Epithelial cell of esophagus (primary cell): ENCODE measurements at places on chromosomes 1 and 21.

- DNase-seq = peak; percentile 0
Measured at GRCh38 chr21:10272216-10272615, 249.2 kb upstream of the TPTE start.

DNA sequence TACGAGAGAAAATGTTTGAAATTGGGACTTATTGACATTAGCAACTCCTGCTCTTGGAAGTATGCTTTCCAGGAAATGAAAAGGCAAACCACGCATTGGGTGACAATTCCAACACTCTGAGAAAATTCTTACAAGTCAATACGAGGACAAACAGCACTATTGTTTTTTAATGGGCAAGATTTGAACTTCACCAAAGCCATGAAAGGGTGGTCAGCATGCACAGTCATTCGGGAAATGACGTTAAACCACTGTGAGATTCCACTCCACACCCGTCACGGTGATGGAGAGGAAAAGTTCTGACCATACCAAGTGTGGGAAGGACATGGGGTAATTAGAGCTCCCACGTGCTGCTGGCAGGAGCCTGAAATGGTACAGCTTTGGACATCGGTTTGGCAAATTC is 12.2 kb upstream of the PRXL2B start:
- DNase-seq = no peak

DNA sequence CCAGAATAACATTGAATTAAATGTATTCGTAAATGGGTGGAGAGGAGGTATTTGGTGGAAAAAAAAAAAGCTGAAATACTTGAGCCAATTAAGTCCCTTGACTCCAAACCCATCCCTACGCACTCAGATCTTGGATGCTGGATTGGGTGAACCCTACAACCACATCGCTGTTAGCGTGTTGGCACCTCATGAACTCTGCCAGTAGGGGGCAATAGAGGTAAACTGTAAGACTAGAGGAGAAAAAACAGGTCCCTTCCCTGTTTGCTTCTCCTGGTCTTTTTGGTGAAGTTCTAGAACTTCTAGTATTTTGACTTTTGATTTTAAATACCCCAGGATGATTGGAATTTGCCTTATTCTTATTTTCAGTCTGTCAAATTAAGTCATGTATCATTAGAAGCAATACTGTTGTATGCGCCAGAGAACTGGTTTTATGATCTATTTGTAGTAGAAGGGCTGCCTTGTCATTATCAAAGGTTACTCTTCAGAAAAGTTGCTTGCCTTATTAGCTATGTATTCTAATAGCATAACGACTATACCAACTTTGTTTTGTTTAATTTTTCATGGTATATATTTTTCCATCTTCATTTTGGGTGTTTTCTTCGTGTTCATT is 1.9 kb upstream of the OR13G1 start:
- peak; percentile 53 for DNase-seq

DNA sequence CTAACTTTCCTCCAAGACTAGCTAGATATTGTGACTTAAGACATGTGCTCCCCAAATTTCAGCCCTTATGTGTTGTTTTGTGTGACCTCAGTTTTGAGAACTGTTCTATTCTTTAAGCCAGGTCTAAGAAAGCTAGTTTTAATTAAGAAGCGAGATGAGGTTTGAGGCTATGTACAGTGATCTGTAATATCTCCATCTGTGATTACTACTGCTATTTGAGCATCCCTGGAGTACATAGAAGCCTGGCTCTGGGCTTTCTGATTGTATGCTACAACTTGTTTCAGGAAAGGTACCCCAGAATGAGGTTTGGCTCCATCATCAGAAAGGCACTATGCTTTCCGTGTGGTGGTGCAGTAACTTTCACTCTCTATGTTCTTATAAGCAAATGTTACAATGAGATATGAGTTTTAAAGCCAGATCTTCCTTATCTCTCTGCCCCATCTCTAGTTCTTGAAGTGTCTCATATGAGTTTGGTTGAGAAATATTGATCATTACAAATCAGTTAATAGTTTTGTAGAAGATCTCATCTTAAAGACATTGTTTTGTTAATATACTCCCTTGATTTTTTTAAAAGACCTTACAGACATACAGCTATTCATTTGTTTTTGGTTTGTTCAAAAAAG is 605 bp downstream of the RGS4 start:
- DNase-seq = no peak

DNA sequence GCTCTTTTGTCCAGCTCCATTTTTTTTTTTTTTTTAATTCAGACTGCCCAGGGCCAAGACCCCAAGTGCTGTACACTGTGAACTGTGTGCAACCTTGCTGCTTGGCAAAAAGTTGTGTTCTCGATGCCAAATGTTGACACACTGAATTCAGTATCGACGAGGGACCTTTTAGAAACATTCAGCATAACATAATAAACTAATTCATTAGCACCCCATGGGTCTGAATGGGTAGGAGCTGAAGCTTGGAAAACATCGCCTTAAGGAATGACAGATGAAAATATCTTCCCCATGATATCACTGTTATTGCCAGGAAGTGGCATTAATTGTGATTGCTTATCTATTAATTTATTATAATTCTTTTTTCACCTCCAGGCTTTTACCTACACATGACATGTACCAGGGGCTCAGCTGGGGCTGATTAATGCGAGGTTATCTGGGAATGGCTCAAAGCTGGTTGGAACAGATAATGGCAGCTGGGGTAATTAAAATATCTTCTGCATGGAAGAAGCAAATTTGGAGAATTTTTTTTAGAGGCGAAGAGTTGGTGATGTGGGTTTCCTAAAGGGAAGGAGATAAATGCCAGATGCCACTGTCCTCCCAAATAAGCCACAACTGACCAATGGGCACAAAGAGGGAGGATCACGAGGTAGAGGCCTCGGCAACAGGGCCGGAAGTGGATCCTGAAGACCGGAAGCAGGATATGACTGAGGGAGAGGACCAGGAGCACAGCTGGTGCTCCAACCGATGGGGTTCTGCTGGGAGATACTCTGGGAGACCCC is 169.3 kb downstream of the GRIK3 start:
- no peak for DNase-seq

- no peak for DNase-seq
Measured at GRCh38 chr1:246291127-246291526, 216.0 kb downstream of the SMYD3 start.

- no peak for DNase-seq
Measured at GRCh38 chr21:23475281-23476219, 2131.7 kb downstream of the MRPL39 start.

DNA sequence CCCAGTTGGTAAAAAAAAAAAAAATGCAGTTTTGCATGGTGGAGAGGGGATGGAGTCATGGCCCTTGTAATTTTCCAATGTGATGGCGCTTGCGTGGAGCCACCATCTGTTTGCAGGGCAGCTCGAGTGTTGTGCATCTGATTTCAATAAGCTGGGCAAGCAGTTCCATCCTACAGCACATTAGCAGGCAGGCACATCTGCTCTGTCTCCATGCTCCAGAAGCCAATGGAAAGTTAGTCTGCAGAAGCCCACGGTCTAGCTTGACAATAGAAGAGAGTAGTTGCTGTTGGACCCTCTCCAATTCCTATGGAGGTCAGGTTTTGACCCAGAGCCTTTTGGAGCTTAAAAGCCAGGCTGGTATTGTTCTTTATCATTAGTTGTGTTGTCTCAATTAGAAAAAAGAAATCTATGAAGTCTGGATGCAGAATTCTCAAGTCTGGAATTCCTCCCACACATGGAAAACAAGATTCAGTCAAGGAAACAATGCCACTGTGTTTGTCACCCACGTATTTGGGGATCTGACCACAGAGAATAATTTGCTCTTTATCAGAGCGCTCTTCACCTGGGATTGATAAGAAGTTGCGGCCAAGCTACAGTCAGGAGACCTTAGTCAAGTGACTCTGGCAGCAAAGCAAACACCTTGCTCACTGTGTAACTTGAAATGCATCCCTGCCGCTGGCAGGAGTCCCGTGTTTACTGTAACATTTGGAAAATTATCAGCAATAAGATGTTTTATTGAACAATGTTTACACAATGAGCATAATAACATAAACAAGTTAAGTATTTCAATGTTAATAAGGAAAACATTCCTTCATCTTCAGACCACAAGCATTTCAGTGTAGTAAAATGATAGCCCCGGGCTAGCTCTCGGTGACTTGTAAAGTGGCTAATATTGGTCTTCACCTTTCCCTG is 20.7 kb downstream of the NGF start:
- no peak for DNase-seq

DNA sequence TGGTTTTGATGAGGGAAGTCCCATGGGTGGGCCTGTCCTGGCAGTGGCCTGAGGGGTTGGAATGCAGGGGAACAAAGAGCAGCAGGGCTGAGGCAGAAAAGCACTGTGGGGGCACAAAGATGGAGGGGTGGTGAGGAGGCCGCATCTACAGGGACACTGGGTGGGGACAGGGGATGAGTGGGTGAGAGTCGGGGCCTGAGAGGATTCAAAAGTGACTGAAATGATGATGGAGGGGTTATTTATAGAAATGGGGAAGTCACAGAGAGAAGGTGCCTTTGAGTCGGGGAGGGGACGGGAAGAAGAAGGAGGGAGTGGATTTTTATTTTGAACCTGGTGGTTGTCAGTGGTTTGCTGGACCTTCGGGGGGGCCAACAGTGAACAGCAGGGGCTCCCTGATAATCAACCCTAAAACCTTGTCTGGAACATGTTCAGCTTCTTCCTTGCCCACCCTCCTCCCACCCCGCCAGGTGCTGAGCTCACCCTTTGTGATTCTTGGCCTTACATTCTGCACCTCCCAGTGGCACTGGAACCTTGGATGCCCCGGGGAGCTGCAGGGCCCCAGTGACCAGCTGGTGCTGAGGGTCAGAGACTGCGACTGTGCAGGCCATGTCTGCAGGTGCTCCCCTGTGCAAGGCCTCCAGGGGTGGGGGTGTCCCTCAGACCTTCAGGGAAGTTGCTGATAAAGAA is 42.9 kb downstream of the IER5 start:
- no peak for DNase-seq

DNA sequence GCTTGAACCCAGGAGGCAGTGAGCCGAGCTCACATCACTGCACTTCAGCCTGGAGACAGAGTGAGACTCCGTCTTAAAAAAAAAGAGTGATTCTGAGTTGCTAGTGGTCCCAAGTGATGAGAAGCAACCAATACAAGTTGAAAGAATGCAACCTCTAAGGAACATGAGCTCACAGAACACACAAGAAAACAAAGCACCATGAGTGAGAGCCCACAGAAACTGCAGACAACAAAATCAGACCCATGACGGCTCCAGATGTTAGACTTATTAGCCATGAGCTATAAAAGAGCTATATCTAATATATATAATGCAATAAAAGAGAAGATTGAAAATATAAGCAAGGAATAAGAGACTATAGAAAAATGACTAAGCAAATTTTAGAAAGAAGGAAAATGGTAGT is 50.0 kb downstream of the MATN1 start:
- no peak for DNase-seq

GRCh38 chr1:245217853-245218608 is 63.2 kb downstream of the KIF26B start:
- no peak for DNase-seq

GRCh38 chr21:26888931-26889330 is 43.7 kb upstream of the ADAMTS1 start:
- DNase-seq = no peak

GRCh38 chr1:151882466-151882865 is 26.8 kb downstream of the THEM4 start:
- no peak for DNase-seq

DNA sequence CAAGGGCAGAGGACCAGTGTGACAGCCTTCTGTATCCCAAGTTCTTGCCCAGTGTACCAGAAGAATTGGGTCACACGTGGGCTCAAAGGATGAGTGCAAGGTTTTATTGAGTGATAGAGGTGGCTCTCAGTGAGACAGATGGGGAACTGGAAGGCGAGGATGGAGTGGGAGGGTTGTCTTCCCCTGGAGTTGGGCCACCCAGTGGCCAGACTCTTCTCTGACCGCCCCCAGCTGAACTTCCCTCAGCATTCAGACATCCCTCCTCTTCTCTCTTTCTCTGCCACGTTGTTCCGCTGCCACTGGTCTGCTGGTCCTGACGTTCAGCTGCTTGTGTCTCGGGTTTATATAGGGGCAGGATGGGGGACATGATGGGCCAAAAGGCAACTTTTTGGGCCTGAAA is 150.1 kb upstream of the IVNS1ABP start:
- no peak for DNase-seq

- DNase-seq = no peak
Measured at GRCh38 chr1:13818926-13819325, 118.9 kb downstream of the PRDM2 start.

GRCh38 chr1:219778110-219778509 is 150.2 kb downstream of the SLC30A10 start:
- DNase-seq = no peak

DNA sequence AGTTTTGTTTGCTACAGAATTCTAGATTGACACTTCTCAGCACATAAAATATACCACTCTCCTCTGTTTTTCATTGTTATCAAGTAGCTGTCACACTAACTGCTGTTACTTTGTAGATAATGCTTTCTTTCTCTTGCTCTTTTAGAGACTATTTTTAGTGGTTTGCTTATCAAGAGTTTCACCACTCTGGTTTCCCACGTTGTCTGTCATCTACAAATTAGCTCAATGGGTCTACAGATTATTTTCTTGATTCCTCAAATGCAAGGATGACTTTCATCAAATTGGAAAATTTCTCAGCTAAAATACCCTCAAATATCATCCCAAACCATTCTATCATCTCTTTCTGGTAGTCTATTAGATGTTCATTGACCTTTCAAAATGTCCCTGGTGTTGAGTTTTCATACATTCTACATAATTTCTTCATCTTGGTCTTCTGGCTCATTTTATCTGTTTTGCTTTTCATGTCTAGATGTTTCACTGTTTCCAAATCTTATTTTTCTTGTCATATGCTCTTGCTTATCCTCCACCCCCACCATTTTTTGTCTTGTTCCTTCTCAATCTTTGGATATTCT is 122.5 kb downstream of the TRIM33 start:
- DNase-seq = no peak

GRCh38 chr1:150906329-150906728 is 19.4 kb downstream of the CTXND2 start:
- peak; percentile 38 for DNase-seq

DNA sequence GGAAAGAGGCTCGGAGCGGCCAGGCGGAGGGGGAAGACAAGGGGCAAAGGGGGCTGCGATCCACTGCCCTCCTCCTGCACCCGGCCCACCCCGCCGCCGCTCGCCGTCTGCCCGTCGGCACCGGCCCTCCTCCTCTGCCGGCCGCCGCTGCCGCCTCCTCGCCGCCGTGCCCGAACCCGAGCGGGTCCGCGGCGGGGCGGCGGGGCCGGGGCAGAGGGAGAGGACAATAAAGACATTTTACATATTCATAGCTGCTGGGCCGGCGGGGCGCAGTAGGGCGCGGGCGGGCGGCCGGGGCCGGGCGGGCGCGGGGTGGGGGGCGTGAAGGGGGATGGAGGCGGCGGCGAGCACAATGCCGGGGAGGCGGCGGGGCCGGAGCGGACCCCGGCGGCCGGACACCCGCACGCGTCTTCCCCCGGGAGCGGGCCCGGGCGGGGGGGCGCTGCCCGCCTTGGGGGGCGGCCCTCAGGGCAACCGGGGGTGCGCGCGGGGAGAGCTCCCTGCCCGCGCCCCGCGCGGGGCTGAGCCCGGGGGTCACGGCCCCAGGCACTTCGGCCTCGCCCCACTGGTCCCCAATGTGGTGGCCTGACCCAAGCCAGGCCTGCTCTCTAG is 546 bp downstream of the POU2F1 start:
- peak; percentile 42 for DNase-seq
